ENCODE measurements at places on chromosomes 13 and 19.

- no peak for DNase-seq
Observed at GRCh38 chr19:42421591-42422031, 5.6 kb downstream of the LIPE start.

- peak; percentile 100 for DNase-seq
Observed at GRCh38 chr19:58572818-58573657, at the start of gene MZF1. Gene MZF1 (minus strand): TSS chr19:58573335. CDS start chr19:58571389, 1,946 bp downstream.

DNA sequence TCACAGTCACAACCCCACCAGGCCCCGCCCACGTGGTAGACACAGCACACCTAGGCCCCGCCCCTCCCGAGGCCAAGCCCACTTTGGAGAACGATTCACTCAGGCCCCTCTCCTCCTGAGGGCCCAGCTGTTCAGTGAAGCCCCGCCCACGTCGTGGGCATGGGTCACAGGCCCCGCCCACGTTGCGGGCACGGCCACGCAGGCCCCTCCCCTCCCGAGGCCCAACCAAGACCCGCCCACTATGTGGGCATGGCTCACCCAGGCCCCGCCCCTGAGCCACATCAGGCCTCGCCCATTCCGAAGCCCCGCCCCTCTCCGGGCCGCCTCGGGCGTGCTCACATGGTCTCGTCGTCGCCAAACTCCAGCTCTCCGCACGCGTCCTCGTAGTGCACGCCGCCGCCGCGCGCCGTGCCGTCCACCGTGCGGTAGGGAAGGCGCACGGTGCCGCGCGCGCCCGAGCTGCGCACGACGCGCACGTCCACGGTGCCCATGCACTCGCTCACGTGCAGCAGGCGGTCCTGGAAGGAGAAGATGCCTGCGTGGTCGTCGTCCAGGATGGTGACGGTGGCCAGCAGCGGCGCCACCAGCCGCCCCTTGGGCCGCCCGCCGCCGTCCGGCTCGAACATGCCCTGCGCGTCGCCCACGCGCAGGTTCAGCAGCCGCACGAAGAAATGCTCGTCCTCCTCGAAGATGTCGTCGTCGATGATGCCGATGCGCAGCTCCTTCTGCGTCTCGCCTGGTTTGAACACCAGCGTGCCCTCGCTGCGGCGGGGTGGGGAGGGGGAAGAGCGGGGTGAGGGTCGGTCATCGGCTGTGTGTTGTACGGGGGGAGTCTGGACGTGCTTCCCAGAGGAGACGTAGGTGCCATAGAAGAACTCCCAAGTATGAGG, 24.0 kb downstream of the SLC8A2 start:
- peak; percentile 15 for DNase-seq

- no peak for DNase-seq
Observed at GRCh38 chr19:51837145-51837544, 42.2 kb downstream of the FPR3 start.

GRCh38 chr19:50753879-50754278, 16.4 kb upstream of the GPR32 start:
- no peak for DNase-seq

- DNase-seq: no peak
Observed at GRCh38 chr13:100075700-100076587, 12.9 kb upstream of the PCCA start.

DNA sequence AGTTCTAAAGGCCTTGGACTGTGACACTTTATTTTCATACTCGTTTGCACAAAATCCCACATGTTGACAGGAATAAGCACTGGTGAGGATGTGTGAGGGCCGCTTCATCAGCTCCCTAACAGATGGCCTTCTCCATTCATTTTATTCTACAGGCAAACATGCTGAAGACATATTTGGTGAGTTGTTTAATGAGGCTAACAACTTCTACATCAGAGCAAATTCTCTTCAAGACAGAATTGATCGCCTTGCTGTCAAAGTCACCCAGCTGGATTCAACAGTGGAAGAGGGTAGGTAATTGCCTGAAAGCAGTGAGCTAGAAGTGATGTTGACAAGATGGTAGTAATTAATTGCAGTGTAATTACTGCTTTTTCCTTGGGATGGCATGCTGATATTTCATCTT, 95.7 kb downstream of the GPR12 start:
- no peak for DNase-seq

- no peak for DNase-seq
Observed at GRCh38 chr13:103615771-103616170, 549.6 kb upstream of the SLC10A2 start.

DNA sequence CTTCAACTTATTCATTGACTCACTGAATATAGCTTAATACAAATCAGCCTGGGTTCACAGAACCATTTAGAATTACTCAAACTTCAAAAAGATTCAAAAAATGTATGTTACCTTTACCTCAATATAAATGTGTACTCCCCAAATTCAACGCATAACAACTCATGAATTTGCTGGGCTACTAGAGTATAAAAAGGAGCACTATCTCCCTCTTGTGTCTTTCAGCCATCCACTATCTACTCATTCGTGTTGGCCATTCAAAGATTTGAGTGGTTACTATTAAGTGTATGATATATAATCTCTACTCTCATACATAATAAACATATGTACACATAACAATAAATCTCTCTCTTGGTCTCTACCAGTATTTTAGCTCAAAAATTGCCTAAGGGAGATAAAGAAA, 20.3 kb downstream of the INTS6 start:
- DNase-seq: no peak

DNA sequence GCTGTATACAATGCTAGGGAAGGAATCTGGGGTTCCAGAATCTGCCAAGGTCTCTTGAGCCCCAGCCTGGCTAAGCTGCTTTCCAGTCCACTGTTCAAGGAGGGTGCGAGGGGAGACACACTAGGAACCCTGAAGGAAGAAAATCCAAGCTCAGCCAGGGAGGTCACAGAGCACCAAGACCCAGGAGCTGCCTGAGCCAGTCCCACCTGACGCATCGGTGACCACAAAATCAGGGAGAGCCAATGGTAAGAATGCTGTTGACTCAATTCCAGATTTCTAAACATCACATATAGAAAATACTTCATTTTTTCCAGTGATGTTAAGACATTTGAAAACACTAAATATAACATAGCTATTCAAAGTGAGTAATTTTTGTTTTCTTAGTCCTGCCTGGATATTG, 50.1 kb downstream of the CEP89 start:
- no peak for DNase-seq

DNA sequence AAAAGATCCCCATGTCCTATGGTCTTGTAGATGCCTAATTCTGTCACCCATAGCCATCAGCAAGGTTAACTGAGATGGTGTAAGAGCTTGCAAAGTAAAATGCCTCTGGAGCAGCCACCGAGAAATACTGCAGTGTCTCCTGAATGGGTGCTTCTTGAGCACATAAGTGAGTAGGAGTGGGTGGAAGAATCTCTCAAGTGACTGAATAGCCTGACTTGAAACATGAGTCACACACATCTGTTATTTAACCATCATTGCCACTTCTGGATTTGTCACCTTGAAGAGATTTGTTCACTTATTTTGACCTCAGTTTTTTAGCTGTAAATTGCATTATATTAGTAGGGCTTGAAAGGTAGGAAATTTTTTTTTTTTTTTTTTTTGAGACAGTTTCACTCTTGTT, 2.3 kb downstream of the ZNF714 start:
- no peak for DNase-seq

DNA sequence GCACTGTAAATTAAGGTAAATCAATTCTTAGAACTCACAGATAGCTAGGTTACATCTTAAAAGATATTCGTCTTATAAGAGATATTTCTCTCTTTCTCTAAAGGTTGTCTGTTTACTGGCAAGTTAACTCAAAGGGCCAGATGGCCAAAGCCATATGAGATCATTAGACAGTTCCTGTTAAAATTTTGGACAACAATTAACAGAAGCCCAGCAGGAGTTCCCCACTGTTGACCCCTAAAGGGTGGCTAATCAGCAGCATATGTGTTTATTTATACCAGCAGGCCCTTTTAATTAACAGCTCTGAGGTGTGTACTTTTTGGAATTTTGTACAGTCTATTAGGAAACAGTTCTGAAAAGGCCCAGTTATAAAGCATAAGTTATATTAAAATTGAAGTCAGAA, 245.8 kb downstream of the LIG4 start:
- DNase-seq: no peak

GRCh38 chr19:19399733-19400433, 5.6 kb upstream of the GATAD2A start:
- DNase-seq: no peak

GRCh38 chr19:49337267-49338022, 2.2 kb downstream of the CD37 start:
- no peak for DNase-seq

GRCh38 chr13:44575741-44576350, at the start of gene TSC22D1:
Gene TSC22D1 (minus strand): TSS chr13:44576330. CDS start chr13:44576074, 256 bp downstream.
- peak; percentile 47 for DNase-seq

GRCh38 chr19:16702123-16702522, 17.5 kb upstream of the NWD1 start:
- DNase-seq: no peak

DNA sequence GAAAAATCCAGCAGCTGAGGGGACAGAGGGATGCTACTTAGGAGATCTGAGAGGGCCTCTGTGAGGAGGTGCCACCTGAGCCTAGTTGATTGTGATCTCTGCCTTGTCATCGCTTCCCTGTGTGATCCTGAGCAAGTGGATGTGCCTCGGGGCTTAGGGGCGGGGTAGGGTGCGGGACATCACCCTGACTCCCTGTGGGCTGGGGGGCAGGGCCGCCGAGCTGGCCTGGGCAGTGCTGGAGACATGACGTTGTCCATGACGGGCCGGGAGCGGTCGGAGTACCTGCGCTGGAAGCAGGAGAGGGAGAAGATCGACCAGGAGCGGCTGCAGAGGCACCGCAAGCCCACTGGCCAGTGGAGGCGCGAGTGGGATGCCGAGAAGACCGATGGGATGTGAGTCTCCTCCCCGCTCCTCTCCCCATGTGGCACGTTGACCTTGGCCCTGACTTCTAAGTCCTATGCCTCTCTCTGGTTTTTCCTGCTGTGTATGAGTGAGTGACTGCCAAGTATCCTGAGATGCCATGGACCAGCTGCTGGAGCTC, 8.2 kb upstream of the INAFM1 start:
- DNase-seq: no peak

DNA sequence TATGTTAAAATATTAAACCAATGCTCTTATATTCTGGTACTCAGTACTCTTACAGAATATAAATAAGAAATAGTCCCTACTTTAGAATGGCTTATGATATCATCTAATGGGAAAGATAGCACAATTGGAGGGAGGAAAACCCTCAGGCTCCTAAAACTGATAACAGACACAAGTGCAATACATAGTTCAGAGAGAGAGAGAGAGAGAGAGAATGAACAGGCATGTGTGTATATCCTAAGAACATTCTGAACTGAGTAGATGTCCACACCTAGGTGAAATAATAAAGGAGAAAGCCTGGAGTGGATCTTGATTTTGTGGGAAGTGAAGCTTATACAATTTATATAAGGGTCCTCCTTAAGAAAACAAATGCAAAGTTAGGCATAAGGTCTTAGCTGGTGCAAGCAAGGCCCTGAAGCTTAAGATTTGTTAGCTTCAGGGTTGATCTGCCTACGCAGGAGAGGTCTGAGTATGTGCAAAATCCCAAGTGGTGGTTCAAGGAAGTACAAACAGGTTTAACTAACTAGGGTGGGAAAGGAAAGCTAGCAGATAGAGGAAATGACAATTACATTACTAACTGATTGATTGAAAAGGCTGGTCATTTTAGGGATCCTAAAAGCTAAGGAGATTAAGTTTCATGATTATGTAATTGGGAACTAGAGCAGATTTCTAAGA, 53.3 kb downstream of the SOX21 start:
- DNase-seq: no peak

GRCh38 chr13:24719139-24719538, 38.9 kb downstream of the ATP12A start:
- no peak for DNase-seq

- peak; percentile 13 for DNase-seq
Observed at GRCh38 chr19:29277102-29277501, 64.2 kb upstream of the UQCRFS1 start.

- DNase-seq: no peak
Observed at GRCh38 chr19:35868172-35868822, at the start of gene APLP1. Gene APLP1 (plus strand): TSS chr19:35868574. CDS start chr19:35868637, 63 bp downstream.

DNA sequence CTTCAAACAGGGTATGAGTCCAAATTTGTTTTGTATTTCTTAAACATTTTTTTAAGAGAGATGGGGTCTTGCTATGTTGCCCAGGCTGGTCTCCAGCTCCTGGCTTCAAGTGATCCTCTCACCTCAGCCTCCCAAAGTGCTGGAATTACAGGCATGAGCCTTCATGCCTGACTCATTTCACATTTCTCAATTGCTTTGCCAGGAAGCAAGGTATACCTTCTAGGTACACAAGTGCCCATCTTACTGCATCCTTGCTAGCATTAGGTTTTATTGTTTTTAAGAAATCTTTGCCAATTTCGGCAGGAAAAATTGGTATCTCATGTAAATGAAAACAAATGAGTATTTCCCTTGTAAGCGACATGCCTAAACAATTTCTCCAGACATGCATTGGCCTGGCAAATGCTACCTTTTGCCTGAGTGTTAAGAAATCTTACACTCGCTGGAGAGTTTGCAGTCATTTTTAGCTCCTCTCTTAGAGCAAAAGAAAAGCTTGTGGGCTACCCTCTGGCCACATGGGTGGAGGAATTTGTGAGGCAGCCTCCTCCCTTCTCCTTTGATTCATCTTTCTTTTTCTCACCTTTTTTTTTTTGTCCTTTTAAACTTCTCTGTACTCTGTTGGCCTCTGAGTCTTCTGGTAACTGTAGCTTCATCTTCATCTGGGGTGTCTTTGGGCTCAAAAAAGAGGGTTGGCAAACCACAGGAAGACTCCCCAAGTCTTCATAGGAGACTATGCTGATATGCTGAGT, 33.0 kb downstream of the ACTL9 start:
- no peak for DNase-seq

GRCh38 chr13:22018076-22018835, 347.4 kb downstream of the FGF9 start:
- DNase-seq: no peak

- no peak for DNase-seq
Observed at GRCh38 chr19:13974073-13974472, 21.8 kb downstream of the DCAF15 start.

- no peak for DNase-seq
Observed at GRCh38 chr13:48317511-48318376, 14.2 kb downstream of the RB1 start.

DNA sequence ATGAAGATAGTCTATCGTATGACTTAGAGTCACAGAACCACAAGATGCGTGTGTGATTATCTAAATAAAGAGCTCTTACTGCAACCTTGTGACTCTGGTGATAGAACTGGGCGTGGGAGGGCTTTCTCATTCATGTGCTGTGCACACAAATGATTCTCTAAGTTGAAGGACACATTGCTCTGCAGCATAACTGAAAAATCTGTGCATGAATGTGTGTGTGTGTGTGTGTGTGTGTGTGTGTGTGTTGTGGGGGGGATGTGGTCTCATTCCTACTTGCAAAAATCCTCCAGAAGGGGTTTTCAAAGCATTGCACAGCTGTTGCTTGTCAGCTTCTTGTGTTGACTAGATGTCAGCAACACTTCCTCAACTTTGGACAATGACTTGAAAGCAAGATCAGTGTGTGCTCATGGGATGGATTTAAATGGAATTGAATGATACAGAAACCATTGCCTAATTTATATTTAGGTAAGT, 22.4 kb downstream of the LRCH1 start:
- no peak for DNase-seq

DNA sequence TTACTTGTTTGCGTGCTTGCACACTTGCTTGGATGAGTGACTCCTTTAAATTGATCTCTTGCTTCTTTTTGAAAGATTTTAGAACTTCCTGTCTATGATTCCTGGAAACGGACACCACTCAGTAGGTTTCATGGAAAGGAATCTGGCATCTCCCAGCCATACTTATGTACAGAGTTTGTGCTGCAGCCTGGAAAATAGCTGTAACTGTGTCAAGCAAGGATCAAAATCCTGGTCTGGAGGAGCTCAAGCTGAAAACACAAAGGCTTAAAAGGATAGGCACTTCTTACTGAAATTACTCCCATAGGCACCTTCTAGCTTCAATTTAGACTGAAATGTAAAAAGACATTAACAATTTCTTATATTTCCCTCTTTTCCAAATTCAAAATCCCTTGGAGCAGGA, 1.4 kb upstream of the FREM2 start:
- DNase-seq: no peak

Data from stimulated activated CD8-positive, alpha-beta memory T cell treated with anti-CD3 and anti-CD28 coated beads, Interleukin-2, amount 100 ng/mL, for 1 hour (primary cell).